Sigmoid colon (tissue), 7 donors: ENCODE measurements at places on chromosomes 2 and 18. TPM values are rescaled to one million over a fixed set of nuclear protein-coding genes. Genes with fewer than 3 reads are reported as not detected.

GRCh38 chr18:1147730-1148129 is 243.1 kb downstream of the ADCYAP1 start:
- no peaks in the 10 kb centered on the region for H3K36me3 ChIP-seq
- H3K27me3 ChIP-seq: no peaks in the 10 kb centered on the region
- H3K27ac ChIP-seq: no peak overlapping the region
- DNase-seq: no peak
- no peaks in the 10 kb centered on the region for H3K4me1 ChIP-seq
- no peak overlapping the region for H3K4me3 ChIP-seq

DNA sequence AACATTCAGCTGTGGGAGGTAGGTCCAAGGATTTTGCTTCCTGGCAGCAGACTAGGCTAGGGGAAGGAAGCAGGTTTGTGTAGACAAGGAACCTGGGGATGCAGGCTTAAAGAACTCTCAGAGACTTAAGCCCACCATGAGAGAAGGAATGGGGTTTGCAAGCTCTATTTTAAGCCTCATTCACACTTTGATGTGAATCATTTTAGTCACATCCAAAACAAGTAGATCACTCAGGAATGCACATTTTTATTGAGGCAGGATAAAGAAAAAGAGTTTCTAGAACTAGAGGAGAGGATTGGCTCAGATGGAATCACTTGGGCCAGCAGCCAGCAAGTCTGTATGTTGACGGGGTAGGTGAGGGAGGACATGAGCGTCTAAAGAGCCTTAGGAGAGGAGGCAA is 3.3 kb upstream of the NAPG start:
- H3K4me3 ChIP-seq: no peak overlapping the region
- H3K4me1 ChIP-seq: no peaks in the 10 kb centered on the region
- no peak for DNase-seq
- no peak overlapping the region for H3K27ac ChIP-seq

The CYRIA gene
- polyA plus RNA-seq: 5.0 TPM

GRCh38 chr2:43358410-43359201 is 132.2 kb upstream of the ZFP36L2 start:
- peaks cover 22% of the 10 kb centered on the region for H3K4me1 ChIP-seq
- H3K27ac ChIP-seq: peak overlapping the region; percentile 56
- no peaks in the 10 kb centered on the region for H3K36me3 ChIP-seq
- DNase-seq: peak; percentile 75

DNA sequence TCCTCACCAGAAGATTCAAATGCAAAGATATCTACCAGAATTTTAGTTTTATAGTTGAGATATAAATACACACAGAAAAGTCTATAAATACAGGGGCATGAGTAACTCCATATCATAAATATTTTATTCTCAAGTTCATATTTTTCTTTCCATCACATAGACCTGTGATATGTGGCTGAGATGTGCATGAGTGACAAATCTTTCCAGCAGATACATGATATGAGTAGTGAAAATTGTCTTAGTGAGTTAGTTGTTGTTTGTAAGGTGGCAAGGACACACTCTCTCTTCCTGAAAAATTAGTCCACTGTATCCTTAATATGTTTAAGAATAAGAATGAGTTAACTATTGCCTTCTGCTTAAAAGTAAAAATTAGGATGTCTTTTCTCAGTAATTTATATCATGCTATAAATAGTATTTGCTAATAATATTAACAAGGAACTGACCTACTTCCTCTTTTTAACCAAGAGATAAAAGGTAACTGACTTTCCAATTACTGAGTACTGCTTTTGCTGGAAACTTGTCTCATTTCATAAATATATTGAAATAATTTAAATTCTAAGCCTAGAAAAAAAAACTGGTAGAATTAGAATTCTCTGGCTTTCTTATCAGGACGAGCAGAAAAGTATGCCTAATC is 85.2 kb upstream of the SESTD1 start:
- H3K36me3 ChIP-seq: no peaks in the 10 kb centered on the region
- H3K4me1 ChIP-seq: peaks cover 2% of the 10 kb centered on the region
- H3K27ac ChIP-seq: no peak overlapping the region
- no peaks in the 10 kb centered on the region for H3K27me3 ChIP-seq

The ANKRD30B gene
- 0.13 TPM for polyA plus RNA-seq

DNA sequence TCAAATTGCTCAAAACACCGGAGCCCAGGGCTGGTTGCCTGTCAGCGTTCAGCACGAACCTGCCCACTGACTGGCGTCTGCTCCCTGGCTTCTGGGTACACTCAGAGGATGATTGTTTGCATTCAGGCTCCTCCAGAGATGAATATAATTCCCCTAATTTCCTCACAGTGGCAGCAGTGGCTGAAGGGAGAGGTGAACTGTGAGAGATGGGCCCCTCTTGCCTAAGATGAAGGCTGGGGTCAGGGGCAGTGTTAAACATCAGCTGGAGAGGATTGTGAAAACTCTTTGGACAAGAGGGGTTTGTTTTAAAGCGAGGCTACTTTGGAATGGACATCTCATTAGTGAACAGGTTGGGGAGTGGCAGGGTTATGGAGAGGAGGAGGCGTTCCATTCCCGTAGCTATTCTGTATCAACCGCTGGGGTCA is 31.0 kb downstream of the TCF7L1 start:
- no peaks in the 10 kb centered on the region for H3K36me3 ChIP-seq
- no peaks in the 10 kb centered on the region for H3K4me1 ChIP-seq
- H3K27me3 ChIP-seq: no peaks in the 10 kb centered on the region
- H3K4me3 ChIP-seq: no peak overlapping the region
- no peak for DNase-seq

GRCh38 chr2:83233326-83233725 is 1225.8 kb downstream of the SUCLG1 start:
- H3K27me3 ChIP-seq: no peaks in the 10 kb centered on the region
- H3K27ac ChIP-seq: no peak overlapping the region
- H3K36me3 ChIP-seq: no peaks in the 10 kb centered on the region
- no peak overlapping the region for H3K4me3 ChIP-seq

The HS6ST1 gene
- 25.1 TPM for polyA plus RNA-seq

The IL36A gene
- polyA plus RNA-seq: not detected

The GPBAR1 gene
- polyA plus RNA-seq: 1.4 TPM

DNA sequence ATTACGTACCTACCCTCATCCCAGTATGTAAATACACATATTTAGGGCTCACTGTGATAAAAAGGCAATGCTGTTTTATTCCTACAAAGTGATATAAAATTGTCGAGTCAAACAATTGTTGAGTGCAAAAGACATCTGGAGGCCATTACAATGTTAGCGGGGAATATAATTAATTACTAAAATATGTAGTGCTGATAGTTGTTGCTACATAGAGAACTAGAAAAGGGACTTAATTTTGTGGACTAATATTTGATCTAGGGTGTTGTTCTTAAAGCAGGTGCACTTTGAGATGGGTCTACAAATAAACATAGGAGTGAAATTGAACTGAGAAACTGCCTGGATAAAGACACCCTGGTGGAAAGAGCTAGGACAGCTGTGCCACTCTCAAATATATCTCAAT is 300.1 kb downstream of the NOL4 start:
- H3K4me1 ChIP-seq: no peaks in the 10 kb centered on the region
- H3K36me3 ChIP-seq: no peaks in the 10 kb centered on the region
- no peak overlapping the region for H3K27ac ChIP-seq
- no peak overlapping the region for H3K4me3 ChIP-seq
- no peaks in the 10 kb centered on the region for H3K27me3 ChIP-seq
- no peak for DNase-seq

DNA sequence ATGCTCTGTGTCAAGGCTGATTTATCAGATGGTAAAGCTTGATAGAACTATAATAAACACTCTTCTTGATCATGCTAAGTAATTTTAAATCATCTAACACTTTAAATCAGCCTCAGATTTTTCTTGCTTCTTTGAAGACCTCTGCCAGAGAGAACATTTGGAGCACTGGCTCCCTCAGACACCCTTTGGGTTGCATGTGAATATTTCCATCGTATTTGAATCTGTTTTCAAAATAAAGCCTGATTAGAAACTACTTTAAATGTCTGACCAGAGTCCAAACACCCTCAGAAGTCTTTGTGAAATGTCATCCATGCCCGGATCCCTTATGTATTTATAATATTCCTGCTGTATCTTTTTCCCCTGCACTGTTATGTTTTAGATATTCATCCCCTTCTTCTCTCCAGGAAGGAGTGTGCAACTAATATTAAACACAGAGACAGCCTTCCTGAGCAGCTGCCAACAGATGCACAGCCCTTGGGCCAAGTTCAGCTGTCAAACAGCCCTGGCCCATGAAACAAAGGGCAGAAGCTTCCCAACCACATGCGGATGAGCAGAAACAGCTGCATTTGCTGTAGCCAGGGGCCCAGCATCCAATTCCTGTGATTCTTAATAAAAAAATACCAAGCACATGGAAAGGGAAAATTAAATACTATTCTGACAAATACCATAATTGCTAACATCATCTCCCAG is 46.5 kb downstream of the DPP10 start:
- no peak overlapping the region for H3K4me3 ChIP-seq
- no peak overlapping the region for H3K27ac ChIP-seq
- H3K27me3 ChIP-seq: no peaks in the 10 kb centered on the region
- no peak for DNase-seq
- no peaks in the 10 kb centered on the region for H3K36me3 ChIP-seq

DNA sequence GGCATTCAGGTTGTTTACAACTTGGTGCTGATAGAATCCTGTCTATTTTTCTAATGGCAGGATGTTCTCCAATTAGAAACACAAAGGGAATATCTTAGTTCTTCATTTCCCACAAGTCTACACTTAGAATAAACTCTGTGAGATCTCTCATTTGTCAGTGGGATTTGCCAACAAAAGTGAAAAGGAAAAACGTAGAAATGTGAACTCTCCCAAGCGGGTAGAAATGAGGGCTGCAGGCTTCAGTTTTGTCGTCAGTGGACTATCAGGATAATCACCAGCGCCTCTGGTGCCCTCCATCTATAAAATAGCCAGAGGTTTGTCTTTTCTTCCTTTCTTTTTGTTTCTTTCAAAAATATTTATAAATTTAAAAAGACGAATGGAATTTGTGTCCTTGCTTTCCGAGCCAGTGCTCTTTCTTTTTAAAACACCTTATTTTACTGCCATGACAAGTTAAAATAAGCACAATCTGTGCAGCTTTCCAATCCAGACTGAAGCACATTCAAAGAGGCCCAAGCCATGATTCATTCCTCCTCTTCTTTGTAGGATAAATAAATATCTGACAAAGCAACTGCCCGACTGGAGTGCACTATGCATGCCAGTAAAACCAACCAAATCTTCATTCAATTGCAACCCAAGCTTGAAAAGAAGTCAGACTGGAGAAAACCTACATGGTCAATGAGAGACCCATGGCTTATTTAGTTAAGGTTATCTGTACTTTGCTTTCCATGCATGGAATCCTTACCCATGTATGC is 185.8 kb downstream of the ANKRD44 start:
- H3K4me1 ChIP-seq: no peaks in the 10 kb centered on the region
- H3K27me3 ChIP-seq: no peaks in the 10 kb centered on the region
- H3K27ac ChIP-seq: peak overlapping the region; percentile 69
- H3K4me3 ChIP-seq: no peak overlapping the region
- no peak for DNase-seq
